AG09319 (cell line): ENCODE measurements at places on chromosomes 2 and 18.

DNA sequence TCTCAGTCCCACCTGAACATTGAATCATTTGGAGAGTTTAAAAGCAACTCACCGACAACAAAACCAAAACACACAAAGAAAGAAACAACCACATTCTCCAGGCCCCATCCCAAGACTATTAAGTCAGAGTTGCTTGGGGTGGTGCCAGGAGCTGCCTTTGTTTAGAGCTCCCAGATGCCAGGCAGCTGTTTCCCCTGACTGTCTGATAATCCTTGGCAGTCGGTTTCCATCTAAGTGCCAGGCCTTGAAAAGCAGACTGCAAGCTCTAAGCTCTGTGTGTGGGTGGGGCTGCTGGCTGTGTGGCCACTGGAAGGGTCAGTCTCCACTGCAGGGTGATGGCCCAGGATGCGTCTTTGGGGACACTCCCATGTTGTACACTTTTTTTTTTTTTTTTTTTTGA is 255.3 kb upstream of the AGAP1 start:
- peak; percentile 82 for DNase-seq

DNA sequence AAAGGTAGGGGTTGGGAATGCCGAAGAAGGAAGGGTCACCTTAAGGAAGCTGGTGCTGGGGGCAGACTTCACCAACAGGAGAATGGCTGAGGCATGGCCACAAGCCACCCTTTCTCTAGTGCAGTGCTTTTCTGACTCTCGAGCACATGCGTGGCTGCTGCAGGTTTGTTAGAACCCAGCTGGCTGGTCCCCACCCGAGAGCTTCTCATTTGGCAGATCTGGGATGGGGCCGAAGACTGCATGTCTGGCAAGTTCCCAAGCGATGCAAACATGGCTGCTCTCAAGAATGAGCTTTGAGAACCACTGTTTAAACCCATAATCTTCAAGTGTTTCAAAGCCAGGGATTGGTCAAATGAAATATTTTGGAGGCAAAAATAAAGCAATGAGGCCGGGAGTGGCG is 63.2 kb downstream of the LONRF2 start:
- DNase-seq, result no peak

GRCh38 chr18:31255953-31256352 is 62.0 kb upstream of the DSG1 start:
- DNase-seq, result no peak

GRCh38 chr2:232981356-232981755 is 31.7 kb downstream of the NGEF start:
- no peak for DNase-seq

- no peak for DNase-seq
Observed at GRCh38 chr2:3747032-3747654, 43.8 kb downstream of the DCDC2C start.

GRCh38 chr2:26492749-26493515 is 15.0 kb upstream of the OTOF start:
- no peak for DNase-seq

- no peak for DNase-seq
Observed at GRCh38 chr2:53784436-53784835, 2.3 kb downstream of the ASB3 start.

GRCh38 chr2:237152361-237152760 is 66.7 kb downstream of the COPS8 start:
- DNase-seq, result peak; percentile 52
